Right cardiac atrium (tissue), 5 donors: ENCODE measurements at places on chromosomes 16 and 17. TPM values are rescaled to one million over a fixed set of nuclear protein-coding genes. Genes with fewer than 3 reads are reported as not detected.

CDH13 gene
- 20.7 TPM for polyA plus RNA-seq

POLR3K gene
- 11.2 TPM for polyA plus RNA-seq

TAT gene
- 0.02 TPM for polyA plus RNA-seq

HSPB9 gene
- polyA plus RNA-seq, result 0.18 TPM

ZNF750 gene
- 0.07 TPM for polyA plus RNA-seq
